ENCODE measurements at places on chromosomes 4 and X. TPM values are rescaled to one million over a fixed set of nuclear protein-coding genes. Genes with fewer than 3 reads are reported as not detected.

GAGE13 gene
- total RNA-seq = not detected

TMPRSS11A gene
- total RNA-seq = not detected

MORC4 gene
- 2.4 TPM for total RNA-seq

DNA sequence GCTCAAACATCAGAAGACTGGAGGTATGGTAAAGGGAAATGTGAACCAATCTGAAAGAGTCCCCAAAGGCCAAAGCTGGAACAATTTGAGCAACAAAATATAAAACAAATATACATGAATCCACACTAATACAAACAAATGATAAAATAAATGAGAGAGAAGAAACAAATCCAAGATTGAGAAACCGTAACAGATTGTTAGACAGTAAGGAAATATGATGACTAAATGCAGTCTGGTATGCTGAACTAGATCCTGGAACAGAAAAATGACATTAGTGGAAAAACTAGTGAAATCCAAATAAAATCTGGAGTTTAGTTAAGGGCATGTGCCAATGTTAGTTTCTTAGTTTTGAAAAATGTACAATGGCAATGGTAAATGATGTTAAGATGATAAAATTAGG, 15.9 kb downstream of the PPA2 start:
- DNase-seq = no peak

HGFAC gene
- total RNA-seq = 1.9 TPM

DNA sequence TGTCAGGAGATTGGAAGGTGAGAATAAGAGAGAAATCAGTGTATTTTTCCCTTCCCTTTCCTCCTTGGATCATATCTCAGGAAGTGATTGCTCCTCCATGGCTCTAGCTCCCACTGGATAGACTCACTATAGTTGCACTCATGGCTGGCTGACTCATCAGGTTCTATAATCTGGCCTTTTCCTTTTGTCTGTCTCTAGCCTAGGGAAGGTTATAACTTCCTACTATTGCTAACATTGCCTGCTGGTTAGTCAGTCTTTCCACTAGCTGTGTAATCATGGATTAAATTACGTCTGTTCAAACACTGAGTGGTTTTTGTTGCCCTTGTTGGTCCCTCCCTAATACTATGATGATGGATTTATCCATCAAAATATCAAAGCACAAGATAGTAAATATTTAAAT, 195.5 kb upstream of the VEGFC start:
- DNase-seq = no peak

GRCh38 chrX:75071334-75071733, 84.7 kb downstream of the ABCB7 start:
- DNase-seq = no peak

DNA sequence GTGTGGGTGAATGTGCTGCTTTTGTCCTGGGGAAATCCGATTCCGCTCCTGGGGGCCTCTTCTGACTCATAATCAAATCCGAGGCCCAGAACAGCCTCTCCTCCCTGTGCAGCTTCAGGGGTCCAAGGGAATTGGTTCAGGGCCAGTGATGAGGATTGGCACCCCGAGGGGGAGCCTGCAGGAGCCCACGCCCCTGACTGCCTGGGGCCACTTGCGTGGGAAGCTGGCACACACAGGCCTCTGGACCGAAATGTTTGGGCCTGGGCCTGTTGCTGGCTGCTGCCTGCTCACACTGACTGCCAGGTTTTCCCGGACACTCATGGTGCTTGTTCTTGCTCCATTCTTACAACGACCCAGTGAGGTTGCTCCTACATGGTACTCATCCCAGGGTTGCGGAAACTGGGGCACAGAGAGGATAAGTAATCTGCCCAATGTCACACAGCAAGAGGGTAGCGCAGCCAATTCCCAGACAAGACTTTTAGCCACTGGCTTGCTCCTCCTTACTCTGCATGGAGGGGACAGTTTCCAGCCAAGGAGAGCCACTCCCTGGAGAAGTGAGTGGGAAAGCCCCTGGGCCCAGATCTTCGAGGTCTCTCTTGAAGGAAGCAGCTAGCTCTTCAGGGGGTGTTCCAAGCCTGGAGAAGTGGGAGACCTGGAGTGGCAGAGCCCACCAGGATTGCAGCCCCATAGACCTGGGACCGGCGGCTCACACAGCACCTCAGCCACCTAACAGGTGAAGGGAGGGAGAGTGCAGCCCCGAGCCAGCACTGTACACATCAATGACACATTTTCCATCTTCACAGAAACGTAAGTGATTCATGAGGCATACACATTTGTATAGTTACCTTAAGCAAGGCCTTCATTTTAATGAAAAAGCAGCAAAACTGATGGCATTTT, 20.3 kb downstream of the CFAP99 start:
- DNase-seq = peak; percentile 13

DNA sequence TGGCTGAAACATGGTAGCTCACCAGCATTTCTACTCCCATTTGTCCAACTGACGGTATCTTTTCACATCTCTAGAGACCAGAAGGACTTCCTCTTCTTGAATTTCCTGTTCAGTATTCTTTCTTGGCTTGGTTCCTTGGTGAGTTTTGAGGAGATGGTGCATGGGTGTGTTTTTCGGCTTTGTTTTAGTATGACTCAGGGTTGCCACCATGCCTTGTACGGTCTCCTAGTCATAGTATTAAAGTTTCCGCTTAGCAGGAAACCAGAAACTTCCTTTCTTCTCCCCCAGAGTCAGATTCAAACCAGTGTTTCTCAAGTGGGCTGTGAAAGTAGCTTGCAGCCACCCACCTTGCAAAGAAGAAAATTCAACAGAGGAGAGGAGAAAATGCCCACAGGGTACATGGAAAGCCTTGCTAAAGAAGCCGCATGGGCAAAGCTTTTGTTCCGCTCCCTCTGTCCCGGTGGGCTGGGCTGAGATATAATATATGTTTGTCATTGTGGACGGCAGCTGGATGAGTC, 5.7 kb downstream of the CD99 start:
- DNase-seq = no peak

DNA sequence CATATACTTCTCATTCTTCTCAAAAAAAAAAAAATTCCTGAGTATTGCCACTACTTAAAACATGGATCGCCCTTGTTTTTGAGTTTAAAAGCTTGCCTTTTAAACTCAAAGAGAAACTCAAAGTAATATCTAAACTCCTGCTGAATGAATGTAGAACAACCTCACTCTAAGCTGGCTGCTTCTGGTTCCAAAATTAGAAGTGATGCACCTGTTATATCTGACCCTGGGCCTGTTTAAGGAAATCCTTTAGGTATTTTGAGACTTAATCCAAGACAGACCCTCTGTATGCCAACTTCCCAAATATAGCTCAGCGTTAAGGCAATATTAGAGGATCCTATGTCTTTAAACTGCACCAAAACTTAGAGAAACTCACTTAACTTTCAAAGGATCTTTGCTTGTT, 1.8 kb upstream of the OTUD4 start:
- no peak for DNase-seq

DNA sequence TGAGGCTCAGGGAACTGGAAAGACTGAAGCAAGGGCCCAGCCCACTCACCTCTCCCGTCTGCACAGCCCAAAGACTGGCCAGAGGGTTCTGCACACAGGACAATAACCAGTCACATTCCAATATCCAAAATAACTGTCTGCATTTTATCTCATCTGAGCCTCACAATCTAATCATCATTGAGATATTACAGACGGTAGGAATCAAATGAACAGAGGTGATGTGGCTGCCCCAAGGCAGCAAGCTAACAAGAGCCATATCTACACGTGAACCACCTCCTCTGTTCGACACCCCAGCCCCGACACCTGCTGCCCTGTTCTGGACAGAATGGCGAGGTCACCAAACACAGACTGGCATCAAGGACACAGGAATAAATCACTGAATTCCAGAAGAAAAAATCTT, 60.5 kb downstream of the AFAP1 start:
- no peak for DNase-seq

PRAF2 gene
- total RNA-seq = 6.9 TPM

- DNase-seq = no peak
These were observed 56.2 kb downstream of the TRIML1 start for GRCh38 chr4:188195389-188195985.

- DNase-seq = no peak
These were observed 32.5 kb upstream of the AADAT start for GRCh38 chr4:170122252-170122651.

DNA sequence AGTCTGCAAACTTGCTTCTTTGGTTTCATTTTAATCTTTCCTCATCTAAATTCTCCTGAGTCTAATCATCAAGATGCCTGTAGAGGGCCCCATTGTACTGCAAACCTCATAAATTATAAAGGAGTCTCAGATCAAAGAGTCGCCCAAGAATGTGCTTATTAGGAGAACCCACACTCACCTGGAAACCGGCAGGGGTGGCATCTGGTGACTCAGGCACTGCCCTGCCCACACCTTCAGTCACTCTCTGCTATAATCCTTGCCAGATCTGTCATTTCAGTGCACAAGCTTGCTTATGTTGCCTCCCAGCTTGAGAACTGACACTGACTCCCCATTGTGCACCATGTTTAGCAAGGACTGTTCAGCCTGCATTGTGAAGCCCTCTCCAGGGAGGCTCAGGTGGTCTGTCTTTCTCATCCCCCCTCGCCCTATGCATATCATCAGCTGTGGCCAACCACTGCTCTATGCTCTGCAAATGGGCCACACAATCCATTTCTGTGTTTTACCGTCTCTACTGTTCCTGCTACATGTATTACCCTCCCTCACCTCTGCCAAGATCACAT, 12.4 kb downstream of the EPGN start:
- no peak for DNase-seq

GRCh38 chr4:143473334-143474126, 40.0 kb upstream of the SMARCA5 start:
- no peak for DNase-seq

PLK4 gene
- total RNA-seq = 0.54 TPM

FRG2 gene
- not detected for total RNA-seq

DNA sequence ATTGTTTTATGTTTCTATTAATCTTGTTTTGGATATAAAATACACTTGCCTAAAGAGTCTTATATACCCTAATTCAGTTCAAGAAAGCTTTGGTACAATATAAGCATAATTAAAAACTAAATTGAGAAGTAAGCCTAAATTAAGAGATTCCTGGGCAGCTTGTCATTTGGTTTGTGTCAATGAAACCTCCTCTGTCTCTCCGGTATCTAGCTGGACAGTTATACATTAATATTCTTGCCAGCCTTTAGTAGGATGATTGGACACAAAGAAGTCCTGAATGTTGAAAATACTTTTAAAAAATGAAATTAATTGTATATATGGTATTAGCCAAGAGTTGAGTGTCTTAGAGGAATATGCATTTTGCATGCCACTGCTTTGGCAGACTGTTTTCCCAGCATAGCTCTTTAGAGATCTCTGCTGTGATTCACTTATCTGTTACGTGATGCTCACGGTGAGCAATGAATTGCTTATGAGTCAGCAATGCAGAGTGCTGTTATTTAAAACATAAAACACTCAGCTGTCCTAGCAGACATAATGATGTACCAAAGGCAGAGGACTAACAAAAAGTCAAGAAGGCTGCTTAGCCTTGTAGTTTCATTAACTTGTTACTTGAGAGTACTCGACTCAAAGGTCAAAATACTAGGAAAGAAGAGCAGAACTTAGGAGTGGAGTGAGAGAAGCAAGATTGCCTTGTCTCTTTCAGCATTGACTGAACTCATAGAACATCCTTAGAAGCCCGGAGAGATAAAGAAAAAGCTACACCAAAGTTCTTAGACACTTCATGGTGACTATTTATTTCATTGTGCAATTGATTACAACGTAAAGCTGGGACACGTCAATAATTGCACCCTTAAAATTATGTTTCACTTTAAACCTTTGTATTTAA, 1296.1 kb upstream of the PCDH7 start:
- no peak for DNase-seq

SOX3 gene
- total RNA-seq = not detected

GRCh38 chrX:119194621-119195020, 41.5 kb upstream of the PGRMC1 start:
- no peak for DNase-seq

DNA sequence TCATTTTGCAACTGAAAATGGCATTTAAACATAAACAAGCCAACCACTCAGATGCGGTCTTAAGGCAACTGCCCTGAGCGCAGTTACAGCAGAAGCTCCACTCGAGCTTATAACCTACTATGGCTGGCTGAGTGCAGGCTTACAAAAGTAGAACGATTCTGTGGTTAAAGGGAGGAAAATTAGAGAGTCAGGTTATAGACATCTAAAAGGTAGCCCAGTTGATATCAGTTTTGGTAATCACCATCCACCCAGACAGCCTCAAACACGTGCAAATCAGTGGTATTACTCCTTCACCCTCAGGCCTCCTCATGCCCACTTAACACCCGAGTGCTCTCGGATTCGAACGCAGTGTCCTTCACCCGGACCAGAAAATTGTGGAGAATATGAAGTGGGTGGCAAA, 3.1 kb downstream of the LEF1 start:
- no peak for DNase-seq

ADH7 gene
- not detected for total RNA-seq

- no peak for DNase-seq
These were observed 30.1 kb upstream of the BBS7 start for GRCh38 chr4:121900132-121900983.

DNA sequence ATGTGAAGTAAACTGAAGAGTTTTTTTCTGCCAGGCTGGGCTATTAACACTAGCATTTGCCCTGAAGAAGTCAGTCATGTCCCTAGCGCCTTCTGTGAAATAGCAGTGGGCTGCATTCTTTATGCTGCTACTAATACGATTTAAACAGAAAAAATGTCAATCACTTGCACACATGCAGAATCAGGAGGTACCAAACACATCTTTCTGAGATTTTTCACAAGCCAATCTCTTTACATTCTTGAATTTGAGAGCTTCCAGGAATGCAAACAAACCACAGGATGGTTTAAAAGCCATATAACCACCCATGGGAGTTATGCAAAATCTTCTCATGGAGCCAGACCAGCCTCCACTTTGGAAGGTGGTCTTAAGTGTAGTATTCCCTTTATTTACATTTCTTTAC, 220.1 kb downstream of the IQCM start:
- no peak for DNase-seq

GRCh38 chrX:87571964-87572363, 54.4 kb downstream of the KLHL4 start:
- no peak for DNase-seq

TLR6 gene
- total RNA-seq = 2.3 TPM

DNA sequence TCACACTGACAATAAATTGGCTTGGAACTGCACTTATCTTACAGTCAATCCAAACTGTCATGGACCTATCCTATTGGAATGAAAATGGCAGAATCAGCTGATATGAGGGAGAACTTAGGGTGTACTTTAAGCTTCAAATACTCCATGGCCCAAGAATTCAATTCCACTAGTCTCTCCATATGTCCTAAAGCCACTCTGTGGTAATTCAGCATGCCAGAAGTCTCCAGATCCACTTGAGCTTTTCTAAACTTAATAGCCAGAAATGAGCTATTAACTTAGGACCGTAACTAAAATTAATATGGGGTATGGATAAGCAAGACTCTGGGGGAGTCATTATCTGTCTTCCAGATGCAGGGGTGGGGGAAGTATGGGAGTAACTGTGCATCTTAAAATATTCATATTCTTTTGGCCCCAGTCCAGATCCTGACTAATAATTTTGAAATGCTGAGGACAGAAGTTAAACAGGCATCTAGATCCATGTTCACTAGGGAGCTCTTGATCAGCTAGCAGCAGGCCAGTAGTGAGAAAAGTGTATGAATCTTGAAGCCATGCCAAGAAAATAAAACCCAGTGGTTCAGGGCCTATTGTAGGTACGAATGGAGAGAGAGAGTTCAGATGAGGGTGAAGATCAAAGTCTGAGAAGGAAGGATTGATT, 167.6 kb downstream of the DKK2 start:
- DNase-seq = no peak

All from Right ventricle myocardium superior (tissue), 1 donor.